ENCODE measurements at places on chromosomes 4 and X.

DNA sequence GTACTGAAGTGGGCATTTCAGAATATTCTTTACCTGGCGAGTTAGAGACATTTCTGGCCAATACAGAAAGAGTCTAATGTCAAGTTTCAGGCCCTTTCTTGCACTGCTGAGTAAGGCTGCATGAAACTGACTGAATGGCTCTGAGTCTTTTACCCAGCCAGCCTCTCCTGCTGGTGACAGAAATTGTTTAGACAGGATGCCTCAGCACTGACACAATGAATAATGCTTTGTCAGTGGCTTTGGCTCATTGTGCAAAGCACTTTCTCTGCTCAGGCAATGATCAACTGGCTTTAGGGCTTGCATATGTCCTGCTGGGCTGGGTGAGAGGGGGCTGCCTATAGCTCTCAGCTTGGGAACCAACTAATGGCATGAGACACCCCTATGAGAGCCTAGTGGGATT is 45.5 kb downstream of the CLNK start:
- no peak for DNase-seq

- DNase-seq, result no peak
Measured at GRCh38 chr4:60981534-60981933, 218.6 kb upstream of the ADGRL3 start.

DNA sequence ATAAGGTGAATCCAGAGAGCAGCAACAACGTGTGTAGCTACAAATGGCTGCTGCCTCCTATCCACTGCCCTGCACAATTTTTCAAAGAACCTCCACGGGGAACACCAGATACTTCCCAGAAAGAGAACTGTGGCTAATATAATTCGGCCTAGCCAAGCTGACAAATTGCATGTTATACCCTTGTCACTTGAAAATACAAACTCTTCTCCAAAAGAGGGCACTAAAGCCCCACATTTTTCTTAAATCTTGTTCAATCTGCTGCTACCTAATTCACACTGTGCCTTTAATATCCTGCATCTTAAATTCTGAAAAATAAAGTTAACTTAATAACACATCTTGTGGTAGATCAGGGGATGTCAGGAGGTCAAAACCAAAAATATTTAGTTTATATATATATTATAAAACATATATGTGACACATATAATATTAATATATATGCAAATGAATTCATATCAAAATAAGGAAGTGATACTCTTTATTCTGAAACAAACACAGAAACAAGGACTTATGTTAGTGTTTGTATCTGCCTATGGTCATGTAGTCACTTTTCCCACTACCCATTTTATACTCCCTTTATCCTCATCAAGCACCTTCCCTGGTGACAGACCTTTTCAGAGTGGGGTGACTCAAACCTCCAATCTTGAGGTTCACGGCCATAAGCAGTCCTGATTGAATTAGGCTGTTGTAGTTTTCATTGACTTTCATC is 24.1 kb downstream of the CT45A1 start:
- DNase-seq, result no peak

- DNase-seq, result no peak
Measured at GRCh38 chr4:159224408-159224807, 121.5 kb downstream of the RAPGEF2 start.

- no peak for DNase-seq
Measured at GRCh38 chr4:119589165-119589564, 39.4 kb downstream of the PDE5A start.

GRCh38 chr4:80042821-80043220 is 30.2 kb downstream of the ANTXR2 start:
- no peak for DNase-seq

DNA sequence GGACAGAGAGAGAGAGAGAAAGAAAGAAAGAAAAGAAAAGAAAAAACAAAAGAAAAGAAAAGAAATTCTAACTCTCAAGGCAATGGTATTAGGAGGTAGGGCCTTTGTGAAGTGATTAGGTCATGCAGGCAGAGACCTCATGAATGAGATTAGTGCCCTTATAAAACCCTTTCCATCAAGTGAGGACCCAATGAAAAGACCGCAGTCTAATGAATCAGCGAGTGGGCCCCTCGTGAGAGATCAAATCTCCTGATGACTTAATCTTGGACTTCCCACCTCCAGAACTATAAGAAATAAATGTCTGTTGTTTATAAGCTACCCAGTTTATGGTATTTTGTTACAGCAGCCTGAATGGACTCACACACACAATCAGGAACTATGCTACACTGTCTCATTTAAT is 16.9 kb downstream of the AASDH start:
- no peak for DNase-seq

GRCh38 chr4:76753814-76754213 is 144.1 kb downstream of the SOWAHB start:
- DNase-seq, result no peak

DNA sequence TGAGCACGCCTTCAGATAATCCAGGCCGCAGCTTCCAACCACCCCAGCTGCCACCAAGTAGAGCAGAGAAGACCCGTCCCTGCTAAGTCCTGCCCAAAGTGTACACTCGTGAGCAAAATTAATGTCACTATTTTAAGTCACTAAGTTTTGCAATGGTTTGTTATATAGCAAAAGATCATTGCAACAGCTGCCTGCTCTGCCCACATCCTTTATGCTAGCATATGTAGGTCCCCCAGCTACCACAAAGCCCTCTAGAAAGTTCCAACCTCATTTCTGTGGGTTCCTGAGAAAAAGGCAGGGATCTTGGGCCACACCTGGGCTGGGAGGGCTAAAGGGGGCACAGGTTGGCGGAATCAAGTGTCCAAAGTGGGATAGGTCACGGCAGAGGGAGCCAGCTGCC is 346.9 kb downstream of the BCOR start:
- DNase-seq, result no peak

DNA sequence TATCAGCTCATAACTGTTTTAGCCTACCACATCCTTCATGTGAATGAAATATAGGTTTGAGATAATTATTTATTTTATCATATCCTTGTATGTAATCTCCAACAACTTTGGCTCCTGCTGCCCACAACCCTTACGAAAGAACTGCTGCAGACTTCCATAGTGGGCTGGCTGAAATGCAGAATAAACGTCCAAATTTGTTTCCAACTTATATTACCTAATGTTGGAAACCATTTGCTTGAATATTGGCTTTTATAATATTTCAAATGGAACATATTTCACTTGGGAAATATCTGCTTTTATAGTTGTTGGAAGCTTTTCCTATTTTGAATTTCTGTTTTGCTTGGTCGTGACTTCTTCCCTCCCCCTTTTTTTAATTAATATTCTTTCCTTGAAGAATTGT is 45.0 kb upstream of the ITM2A start:
- no peak for DNase-seq

DNA sequence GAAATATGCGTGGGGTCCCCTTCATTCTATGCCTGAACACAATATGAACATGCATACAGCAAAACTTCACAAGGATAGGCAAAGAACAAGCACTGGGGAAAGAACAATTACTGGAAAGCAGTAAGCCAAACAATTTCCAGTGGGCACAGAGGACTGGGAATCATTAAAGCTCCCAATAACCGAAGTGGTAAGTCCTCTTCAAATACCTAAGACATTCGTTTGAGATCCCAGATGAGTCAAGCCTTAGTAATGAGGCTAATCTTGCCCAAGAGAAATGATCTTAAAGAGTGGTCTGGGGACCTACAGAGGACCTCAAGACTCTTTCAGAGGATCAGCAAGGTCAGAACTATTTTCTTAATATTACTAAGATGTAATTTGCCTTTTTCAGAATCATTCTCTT is 28.6 kb downstream of the ANAPC10 start:
- no peak for DNase-seq

- DNase-seq, result peak; percentile 34
Measured at GRCh38 chr4:53863736-53864365, 200.6 kb downstream of the CHIC2 start.

DNA sequence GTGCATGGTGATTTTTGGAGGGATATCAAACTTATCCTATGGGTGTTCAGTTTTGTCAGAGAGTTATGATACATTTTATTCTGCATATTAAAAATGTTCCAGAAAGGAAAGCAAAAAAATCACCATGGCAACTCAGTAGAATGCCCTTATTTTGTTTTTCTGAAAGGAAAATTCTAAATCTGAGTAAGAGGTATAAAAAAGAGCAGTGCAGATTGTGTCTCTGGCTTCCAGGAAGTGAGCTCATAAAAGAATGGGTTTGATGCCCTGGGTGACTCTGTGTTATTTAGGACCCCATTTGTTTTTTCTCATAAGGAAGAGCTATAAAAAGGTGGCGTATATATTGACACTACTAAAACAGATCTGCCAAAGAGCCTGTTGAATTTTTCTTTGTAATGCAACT is 128.8 kb downstream of the UCHL1 start:
- no peak for DNase-seq

DNA sequence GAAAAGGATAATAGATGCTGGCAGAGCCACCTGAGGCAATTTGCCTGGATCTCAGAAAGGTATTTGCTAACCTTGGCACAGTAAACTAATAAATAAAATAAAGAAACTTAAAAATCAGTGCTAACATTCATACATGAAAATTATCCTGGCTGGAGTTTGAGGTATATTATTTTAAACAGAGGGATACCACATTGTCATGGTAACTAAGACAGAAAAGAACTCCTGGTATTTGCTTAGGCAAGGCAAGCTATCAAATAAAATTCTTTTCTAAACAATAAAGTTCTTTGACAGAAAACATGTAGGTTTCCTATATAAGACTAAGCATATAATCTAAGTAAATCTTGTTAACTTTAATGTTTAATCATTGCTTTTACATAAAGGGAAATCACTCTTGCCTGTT is 218.8 kb downstream of the MAGEB17 start:
- DNase-seq, result no peak

All from NCI-H510A (cell line).